ENCODE measurements at places on chromosomes 4 and X. TPM values are rescaled to one million over a fixed set of nuclear protein-coding genes. Genes with fewer than 3 reads are reported as not detected.

DNA sequence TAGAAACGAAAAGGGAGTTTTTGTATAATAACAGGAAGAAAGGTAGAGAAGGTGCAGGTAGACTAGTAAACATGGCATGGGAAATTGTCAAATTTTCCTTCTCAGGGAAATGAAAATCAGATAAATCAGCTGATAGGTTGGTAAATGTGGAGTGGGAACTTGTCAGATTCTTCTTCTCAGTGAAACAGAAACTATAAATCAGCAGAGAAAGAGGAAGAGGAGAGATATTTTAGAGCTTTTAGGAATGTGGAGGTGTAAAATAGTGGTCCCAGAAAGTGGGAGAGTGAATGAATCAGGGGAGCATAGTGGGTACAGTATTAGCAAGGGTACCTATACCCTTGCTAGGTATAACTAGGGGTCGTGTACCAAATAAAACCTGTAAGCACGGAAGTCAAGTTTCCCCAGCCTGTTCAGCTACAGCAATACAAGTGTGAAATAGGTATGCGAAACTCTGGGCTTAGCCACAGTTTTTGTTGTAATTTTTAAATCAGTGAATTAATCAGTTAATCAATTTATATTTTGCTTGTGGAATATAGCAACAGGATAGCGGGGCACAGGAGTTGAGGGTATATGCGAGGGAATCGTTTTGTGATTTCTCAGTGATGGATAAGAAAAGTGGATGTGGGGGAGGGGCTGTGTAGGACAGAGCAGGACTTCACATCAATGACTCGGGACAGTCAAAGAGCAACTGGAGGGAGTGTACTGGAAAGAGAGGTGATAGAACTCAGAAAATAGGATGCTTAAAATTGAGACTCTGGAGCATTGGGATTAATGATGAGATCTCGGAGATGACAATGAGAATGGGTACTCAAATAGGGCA, 561.5 kb downstream of the INPP4B start:
- no peaks in the 10 kb centered on the region for H3K27me3 ChIP-seq
- DNase-seq, result no peak
- no peaks in the 10 kb centered on the region for H3K4me1 ChIP-seq
- peaks cover 7% of the 10 kb centered on the region for H3K36me3 ChIP-seq
- H3K4me3 ChIP-seq, result no peak overlapping the region
- no peak overlapping the region for H3K27ac ChIP-seq

DNA sequence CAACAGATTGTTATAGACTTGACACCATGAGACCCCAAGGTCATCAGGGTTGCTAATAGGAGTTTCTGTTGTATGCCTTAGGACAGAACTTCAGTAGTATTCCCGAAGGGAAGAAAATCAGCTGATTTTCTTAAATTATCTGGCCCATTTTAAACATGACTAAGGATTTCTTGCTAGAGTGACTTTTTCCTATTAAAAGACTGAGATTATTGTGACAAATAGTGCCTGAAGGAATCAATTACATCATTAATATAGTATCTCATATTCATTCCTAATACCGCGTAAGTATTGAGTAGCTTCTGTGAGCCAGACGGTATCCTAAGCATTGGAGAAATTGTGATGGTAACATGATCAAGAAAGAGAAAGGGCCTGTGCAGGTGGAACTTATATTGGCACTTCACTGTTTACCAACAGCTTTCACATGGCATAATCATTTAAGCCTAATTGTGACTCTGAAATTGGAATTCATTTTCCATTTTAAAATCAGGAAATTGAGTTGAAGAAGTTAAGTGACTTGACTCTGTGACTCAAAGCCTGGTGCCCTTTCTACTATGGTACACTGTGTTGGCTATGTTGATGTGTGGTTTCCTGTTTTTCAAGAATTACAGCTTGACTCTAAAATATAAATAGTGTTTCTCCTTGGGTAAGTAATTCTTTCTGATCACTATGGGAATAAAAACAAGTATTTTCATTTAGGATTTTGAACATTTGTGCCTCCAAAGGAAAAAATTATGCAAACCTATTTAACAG, 4.1 kb downstream of the AFF1 start:
- H3K27ac ChIP-seq, result peak overlapping the region; percentile 19
- peaks cover 12% of the 10 kb centered on the region for H3K36me3 ChIP-seq
- DNase-seq, result no peak
- peaks cover 25% of the 10 kb centered on the region for H3K4me1 ChIP-seq

The C4orf33 gene
- 10.5 TPM for total RNA-seq

The PI4K2B gene
- 22.8 TPM for total RNA-seq

Measured in MCF 10A (cell line).